ENCODE measurements at places on chromosomes 3 and 15.

- DNase-seq = no peak
These were observed 134.5 kb downstream of the IGF1R start for GRCh38 chr15:98782801-98783200.

- DNase-seq = no peak
These were observed 190.5 kb downstream of the TBC1D5 start for GRCh38 chr3:17551895-17552294.

- no peak for DNase-seq
These were observed 682.8 kb upstream of the NR2F2 start for GRCh38 chr15:95647531-95648277.

GRCh38 chr3:175956964-175957363 is 1097.8 kb downstream of the NAALADL2 start:
- no peak for DNase-seq

GRCh38 chr3:135079095-135079494 is 284.0 kb downstream of the EPHB1 start:
- no peak for DNase-seq

GRCh38 chr15:77982127-77982490 is 95.4 kb downstream of the TBC1D2B start:
- DNase-seq = no peak

DNA sequence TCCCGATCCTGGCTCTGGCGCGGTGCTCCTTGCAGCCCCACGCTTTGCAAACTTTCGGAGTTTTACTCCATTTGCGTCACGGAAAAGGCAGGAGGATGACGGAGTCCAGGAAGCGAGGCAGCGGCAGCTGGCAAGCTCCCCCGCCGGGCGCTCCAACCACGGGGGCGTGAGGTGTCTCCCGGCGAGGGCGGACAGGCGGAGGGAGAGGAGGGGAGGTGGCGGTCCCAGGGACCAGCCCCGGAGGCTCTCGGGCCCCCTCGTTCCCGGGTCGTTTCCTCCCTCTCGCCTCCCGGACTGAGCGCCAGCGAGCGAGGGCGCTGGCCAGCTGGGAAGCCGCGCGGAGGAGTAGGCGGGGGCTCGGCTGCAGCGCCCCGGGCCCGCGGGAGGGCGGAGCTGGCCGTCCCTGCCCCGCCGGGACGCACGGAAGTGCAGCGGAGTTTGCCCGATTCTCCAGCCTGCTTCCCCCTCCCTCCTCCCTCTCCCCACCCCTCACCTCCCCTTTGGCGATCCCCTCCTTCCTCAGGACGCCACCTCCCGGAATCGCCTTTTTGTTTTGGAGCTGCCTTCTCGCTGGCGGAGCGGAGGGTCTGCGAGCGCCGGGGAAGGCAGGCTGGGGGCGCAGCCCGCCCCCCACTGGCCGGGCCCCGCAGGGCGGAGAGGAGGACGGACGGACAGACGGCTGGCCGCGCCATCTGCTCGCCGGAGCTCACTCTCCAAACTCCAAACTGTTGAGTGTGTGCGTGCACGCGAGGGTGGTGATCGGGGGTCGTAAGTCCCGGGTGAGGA is at the start of gene SNX33:
Gene SNX33, plus strand, starts transcription at position 543 of the 786 bp plus-strand sequence. CDS start 1,191 bp downstream, outside the sequence.
- peak; percentile 74 for DNase-seq

DNA sequence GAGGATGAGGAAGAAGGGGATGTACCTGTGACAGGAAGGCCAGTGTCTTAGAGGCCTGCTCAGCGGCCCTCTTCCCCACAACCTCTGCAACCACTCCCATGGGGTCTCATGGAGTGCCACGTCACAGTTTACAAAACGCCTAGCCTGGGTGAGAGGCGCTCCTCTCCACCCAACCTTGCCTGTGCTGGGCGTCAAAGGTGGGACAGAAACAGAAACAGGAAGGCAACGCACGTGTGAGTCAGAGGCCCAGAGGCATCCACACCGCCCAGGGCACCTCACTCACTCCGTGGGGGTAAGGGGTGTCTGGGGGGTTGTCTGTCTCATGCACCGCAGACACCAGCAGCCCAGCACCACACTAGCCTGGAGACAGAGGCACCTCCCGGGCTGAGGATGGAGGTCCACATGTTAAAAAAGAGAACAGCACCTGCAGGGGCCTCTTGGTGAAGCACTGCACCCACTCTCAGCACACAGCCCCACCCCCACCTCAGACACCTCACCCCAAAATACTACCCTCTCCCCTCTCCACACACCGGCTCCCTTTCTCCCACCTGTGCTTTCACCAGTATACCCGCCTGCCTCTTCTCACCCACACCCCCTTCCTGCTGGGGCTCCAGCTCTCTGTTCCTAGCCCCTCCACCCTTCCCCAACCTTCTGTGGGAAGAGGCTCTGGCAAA is 4.7 kb upstream of the CALML4 start:
- peak; percentile 69 for DNase-seq

DNA sequence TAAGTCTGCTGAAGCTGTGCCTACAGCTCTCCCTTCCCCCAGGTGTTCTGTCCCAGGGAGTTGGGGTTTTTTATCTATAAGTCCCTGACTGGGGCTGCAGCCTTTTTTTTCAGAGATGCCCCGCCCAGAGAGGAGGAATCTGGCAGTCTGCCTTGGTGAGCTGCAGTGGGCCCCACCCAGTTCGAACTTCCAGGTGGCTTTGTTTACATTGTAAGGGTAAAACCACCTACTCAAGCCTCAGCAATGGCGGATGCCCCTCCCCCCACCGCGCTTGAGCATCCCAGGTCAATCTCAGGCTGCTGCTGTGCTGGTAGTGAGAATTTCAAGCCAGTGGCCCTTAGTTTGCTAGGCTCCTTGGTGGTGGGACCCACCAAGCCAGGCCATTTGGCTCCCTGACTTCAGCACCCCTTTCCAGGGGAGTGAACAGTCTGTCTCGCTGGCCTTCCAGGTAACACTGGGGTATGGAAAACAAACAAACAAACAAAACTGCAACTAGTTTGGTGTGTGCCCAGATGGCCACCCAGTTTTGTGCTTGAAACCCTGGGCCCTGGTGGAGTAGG is 189.4 kb downstream of the MFSD1 start:
- no peak for DNase-seq

All from activated T-cell treated with anti-CD3 and anti-CD28 coated beads, Interleukin-2, amount 50 U/mL, for 48 hours (primary cell).